ENCODE measurements at places on chromosomes 3 and 15.

GRCh38 chr3:106420628-106421027 is 551.8 kb upstream of the CBLB start:
- DNase-seq, result no peak

GRCh38 chr3:115092220-115092791 is 54.8 kb downstream of the ZBTB20 start:
- DNase-seq, result peak; percentile 19

DNA sequence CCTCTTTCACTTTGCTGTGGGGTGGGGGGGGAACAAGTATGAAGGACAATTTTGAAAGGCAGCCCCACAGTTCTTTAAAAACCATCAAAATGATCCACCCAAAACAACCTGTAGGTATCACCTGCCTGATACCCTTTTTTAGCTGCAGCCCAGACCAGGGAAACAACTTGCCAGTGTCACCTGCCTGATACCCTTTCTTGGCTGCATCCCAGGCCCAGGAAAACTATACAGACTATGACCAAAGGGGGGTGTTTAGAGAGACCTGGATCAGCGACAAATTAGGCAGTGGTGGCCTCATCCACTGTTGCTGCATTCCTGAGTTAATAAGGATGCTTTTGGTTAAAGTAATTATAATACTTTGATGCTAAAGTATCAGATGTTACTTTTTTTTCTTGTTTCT is 122.0 kb downstream of the VPS13C start:
- no peak for DNase-seq

- DNase-seq, result no peak
Measured at GRCh38 chr3:188319569-188319968, 165.6 kb downstream of the LPP start.

- DNase-seq, result no peak
Measured at GRCh38 chr15:91857772-91858171, 4.3 kb downstream of the SLCO3A1 start.

GRCh38 chr3:14434126-14434497 is 31.7 kb downstream of the SLC6A6 start:
- DNase-seq, result no peak

DNA sequence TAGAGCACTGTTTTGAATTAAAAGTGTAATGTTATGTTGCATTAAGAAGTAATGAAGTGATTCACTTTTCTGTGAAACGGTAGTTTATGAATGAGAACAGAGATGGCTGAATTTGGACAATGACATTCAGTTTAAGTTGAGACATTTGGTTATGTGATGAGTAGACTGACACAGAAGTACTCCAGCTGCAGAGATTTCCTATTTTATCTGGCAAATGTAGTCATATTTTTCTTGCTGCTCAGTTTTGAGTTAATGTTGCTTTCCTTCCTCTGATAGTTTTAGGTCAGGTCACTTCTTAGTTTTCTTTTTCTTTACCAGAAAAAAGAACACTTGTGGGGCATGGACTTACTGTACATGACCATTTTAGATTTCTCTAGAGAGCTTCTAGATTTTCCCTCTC is 51.2 kb downstream of the ASB7 start:
- no peak for DNase-seq

- no peak for DNase-seq
Measured at GRCh38 chr3:16072420-16073110, 101.9 kb upstream of the GALNT15 start.

DNA sequence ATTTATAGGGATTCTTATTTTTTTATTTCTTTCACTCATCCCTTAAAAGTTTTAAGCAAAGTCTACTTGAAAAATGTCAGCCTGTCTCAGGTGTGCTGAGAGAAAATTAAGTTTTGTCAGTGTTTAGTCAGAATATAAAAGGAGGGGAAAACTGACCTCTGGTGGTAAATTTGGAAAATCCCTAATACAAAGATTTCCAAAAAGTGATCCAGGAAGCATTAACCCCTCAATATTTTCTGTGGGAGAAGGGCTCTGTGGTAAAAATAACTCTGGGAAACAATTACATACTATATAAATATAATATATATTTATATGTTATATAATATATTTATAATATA is 41.0 kb upstream of the FRMD4B start:
- DNase-seq, result no peak

GRCh38 chr15:63042877-63043334 is 359 bp downstream of the TPM1 start:
- no peak for DNase-seq

GRCh38 chr3:41148901-41149300 is 50.4 kb upstream of the CTNNB1 start:
- DNase-seq, result no peak

- DNase-seq, result no peak
Measured at GRCh38 chr3:19775765-19776164, 158.3 kb downstream of the EFHB start.

DNA sequence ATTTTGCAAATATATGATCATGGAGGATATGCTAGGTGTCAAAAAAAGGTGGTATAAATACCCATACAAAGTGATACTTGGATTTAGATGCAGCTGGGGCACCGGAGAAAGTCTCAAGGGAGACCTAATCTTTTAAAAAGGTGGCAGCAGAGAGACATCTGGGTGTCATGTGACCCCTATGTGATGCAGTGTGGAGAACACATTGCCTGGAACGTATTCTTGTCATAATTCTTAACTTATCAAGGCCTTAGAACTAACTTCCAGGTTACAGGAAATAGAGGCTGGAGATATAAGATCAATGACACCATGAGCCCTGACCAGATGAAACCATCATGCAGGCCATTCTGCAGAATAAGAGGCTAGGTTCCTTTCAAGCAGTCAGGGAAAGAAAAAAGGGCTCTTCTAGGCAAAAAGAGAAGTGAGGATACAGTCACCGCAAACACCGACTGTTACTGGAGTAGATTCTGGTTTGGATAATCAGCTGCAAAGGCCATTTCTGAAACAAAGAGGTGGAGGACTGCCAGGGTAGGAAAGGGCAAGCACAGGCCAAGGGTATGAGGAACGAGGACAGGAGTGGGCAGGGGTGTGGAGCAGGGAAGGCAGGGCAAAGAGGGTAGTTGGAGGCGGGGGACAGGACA is 100.6 kb downstream of the OXNAD1 start:
- DNase-seq, result no peak

GRCh38 chr15:48253172-48253571 is 47.1 kb downstream of the SLC12A1 start:
- DNase-seq, result no peak

DNA sequence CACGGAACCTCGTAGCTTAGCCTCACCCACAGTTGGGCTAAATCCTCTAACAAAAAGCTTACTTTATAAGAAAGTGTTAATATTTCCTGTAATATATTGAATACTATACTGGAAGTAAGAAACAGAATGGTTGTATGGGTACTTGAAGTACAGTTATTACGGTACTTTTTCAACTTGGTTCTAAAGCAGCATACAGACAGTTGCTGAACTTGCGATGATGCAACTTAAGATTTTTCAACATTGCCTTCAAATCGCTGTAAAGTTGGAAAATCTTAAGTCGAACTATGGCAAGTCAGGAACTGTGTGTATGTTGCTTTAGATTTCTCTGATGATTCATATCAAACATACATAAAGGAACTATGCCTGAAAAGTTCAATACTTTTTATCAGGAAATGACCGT is 204.4 kb upstream of the C2CD4B start:
- DNase-seq, result no peak

GRCh38 chr15:68990992-68991500 is 23.4 kb upstream of the NOX5 start:
- no peak for DNase-seq

- no peak for DNase-seq
Measured at GRCh38 chr3:80238606-80239005, 470.8 kb upstream of the ROBO1 start.

- no peak for DNase-seq
Measured at GRCh38 chr3:11477407-11477911, 166.3 kb downstream of the VGLL4 start.

GRCh38 chr3:60585918-60586317 is 665.3 kb downstream of the FHIT start:
- DNase-seq, result no peak

DNA sequence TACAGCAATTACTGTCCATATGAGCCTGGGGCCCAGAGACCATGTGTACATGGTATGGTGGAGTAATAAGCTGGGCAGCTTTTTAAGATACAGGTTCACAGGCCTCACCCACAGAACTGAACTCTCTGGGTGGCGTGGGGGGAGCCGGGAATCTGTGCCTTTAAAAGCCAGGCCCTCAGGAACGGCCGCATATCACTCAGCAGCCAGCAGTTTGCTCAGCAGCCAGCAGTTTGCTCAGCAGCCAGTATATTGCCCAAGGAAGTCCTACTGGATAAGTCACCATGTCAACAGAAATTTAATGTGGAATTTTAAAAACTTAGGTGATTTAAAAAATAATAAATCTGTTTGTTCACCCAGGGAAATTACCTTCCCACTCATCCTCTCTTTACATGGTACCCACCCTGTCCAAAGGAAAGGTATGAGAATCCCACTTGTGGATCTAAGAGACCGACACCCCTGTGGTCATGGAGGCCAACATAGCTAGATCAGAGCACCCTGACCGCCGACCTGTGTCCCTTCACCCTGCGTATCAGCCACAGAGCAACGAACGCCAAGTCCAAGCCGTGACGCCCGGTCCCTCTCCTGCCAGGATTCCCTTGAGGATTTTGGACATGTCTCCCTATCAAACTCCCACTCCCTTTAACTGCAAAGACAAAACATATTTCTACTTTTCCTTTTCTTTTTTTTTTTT is 95.7 kb upstream of the CHRM5 start:
- DNase-seq, result no peak

DNA sequence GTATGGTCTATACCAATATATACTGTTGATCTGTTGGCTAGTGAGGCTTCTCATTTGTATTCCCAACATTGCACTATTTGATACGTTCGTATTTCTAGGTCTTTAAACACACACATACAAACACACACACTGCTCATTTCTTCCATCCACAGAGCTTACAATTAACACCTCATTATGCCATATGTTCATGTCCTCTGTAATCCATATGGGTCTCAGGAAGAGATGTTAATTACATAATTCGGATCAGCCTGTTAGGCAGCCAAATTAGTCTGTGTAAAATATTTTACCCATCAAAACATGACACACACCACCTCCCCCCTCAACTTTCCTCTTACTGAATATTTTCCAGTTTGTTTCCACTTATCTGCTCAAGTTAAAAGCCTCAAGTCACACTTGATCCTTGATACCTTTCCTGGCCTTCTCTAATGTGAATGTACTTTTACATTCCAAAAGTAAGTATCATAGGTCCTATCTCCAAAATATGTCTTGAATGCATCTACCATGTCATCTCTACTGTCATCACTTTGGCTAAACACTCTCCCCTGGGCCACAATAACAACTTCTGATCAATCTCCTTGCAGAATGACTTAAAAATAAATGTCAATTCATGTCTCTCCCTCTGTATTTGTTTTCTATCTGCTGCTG is 28.2 kb downstream of the EOGT start:
- DNase-seq, result no peak

GRCh38 chr3:179348325-179349013 is 960 bp downstream of the MFN1 start:
- DNase-seq, result no peak

GRCh38 chr3:186471771-186472170 is 72.4 kb downstream of the CRYGS start:
- no peak for DNase-seq

DNA sequence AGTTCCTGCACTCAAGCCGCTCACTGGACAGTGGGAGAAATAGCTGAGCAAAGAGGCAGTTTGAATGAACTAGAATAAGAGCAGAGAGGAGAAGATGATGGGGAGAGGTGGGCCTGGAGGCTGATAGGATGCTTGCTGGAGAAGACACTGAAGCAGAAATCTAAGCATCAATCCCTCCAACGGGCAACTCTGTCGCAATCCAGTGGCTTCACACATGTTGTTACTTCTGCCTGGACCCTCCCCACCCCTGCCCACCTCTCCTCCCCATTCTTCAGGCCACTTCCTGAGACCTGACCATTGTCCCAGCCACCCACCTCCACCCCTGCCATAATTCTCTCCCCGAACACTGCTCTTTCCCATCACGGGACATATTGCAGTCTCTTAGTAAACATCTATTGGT is 76.0 kb downstream of the SRGAP3 start:
- DNase-seq, result no peak

- DNase-seq, result no peak
Measured at GRCh38 chr3:72299321-72299802, 514.4 kb upstream of the PROK2 start.

DNA sequence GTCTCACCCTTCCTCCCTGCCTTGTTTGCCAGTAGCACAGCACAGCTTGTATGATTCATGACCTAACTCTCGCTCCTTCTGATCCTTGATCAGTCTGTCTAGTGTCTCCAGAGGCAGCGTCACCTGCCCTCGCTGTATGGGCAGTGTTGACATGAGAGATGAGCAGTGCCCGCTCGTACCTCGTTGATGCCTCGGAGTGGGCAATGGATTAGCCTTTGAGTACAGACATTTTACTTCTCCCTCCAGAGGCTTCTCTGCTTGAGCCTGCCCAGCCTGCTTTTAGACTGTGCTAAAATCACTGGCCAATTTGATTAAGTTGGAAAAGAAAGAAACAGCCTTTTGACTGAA is 569.0 kb downstream of the NTRK3 start:
- DNase-seq, result no peak

- DNase-seq, result no peak
Measured at GRCh38 chr3:112908252-112908651, 61.6 kb upstream of the CD200R1L start.

GRCh38 chr15:25525741-25526140 is 86.9 kb upstream of the UBE3A start:
- no peak for DNase-seq

GRCh38 chr3:107892955-107893624 is 197.7 kb downstream of the CD47 start:
- no peak for DNase-seq

DNA sequence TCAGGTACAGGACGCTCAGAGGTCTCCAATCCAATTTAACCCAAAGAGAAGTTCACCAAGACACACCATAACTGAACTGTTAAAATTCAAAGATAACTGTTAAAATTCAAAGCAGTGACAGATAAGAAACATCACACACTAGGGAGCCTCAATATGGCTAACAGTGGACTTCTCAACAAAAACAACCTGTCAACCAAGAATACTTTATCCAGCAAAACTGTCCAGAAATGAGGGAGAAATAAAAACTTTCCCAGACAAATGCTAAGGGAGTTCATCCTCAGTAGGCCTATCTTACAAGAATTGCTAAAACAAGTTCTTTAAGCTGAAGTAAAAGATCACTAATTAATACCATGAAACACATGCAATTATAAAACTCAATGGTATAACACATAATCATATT is 36.3 kb upstream of the MYLK start:
- no peak for DNase-seq

All from stimulated activated CD4-positive, alpha-beta T cell treated with anti-CD3 and anti-CD28 coated beads, Interleukin-15, amount 100 ng/mL, for 48 hours (primary cell).